ENCODE measurements at places on chromosomes 5 and 9. TPM values are rescaled to one million over a fixed set of nuclear protein-coding genes. Genes with fewer than 3 reads are reported as not detected.

KCNN2 gene
- not detected for total RNA-seq

GRM6 gene
- not detected for total RNA-seq

PDE8B gene
- total RNA-seq, result 0.23 TPM

FAM153A gene
- 3.5 TPM for total RNA-seq

UNC13B gene
- total RNA-seq, result 0.78 TPM

ADAM19 gene
- total RNA-seq, result 4.7 TPM

PCDHGA1 gene
- not detected for total RNA-seq

ANAPC2 gene
- 172 TPM for total RNA-seq

TLX3 gene
- total RNA-seq, result not detected

RIC1 gene
- total RNA-seq, result 31.8 TPM

ARID3C gene
- total RNA-seq, result 0.24 TPM

IFNK gene
- not detected for total RNA-seq

PRLR gene
- total RNA-seq, result 0.05 TPM

Data from natural killer cell (primary cell).